ENCODE measurements at places on chromosomes 4 and X.

GRCh38 chrX:139286342-139286741 lies 244.2 kb upstream of the F9 start:
- no peak for DNase-seq

- DNase-seq = no peak
Observed at GRCh38 chr4:119087656-119088055, 48.0 kb upstream of the MYOZ2 start.

DNA sequence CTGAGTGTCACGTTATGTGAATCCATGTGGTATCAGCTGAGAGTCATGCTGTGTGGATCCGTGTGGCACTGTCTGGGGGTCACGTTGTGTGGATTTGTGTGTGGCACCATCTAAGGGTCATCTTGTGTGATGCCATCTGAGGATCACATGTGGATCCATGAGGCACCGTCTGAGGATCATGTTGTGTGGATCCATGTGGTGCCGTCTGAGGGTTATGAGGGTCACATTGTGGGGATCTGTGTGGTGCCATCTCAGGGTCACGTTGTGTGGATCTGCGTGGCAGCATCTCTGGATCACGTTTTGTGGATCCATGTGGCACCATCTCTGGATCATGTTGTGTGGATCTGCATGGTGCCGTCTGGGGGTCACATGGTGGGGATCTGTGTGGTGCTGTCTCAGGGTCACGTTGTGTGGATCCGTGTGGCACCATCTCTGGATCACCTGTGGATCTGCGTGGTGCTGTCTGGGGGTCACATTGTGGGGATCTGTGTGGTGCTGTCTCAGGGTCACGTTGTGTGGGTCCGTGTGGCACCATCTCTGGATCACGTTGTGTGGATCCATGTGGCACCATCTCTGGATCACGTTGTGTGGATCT lies 6.9 kb downstream of the PDE6B start:
- no peak for DNase-seq

DNA sequence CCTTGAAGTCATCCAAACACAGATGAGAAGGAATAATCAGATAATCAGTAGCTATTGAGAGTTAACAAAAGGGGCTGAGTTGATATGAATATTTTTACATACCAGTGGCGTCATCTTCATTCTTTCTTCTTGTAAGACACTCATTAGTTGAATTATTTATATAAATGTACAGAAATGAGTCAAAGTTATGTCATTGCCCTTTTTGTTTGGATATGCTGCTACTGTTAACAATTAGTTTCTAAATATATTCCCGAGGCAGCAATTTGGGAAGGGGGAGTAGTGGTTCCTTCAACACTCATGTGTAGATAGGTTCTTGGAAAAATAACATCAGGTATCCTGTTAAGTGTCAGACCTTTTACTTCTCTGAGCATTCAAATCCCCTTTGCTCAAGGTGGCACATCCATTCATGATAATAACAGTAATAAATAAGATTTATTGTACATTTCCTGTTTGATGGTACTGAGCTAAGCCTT lies 436.6 kb downstream of the SPRY1 start:
- DNase-seq = no peak

DNA sequence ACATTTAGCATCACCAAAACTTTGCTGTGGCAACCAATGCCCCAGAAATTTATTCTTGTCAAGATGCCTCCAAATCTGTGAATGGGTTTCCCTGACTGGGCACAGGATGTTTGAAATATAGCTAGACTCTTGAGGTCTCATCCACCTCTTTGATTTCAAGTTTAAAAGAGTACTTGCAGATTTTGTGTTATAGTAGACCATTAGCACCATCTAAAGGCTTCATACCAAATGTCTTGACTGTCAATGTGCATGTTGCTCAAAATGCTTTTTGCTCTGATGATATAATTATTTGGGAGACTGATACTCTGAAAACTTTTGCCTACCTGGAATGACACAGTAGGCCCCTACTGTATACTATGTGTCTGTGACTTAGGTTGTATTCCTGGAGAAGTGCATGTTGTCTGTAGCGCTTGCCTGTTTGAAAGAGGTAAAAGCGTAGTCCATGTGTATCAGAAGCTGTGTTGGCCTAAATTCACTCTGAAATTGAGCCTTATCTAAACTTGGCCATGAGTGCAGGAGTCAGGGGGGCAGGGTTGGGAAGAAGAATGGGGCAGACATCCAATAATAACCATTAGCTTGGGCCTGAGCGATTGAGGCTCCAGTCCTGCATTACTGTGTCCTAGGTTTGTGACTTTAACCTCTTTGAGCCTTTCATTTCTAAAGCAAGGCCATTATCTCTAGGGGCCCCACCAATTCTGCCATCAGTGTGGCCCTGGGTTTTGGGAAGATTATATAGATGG lies 33.8 kb downstream of the NDP start:
- DNase-seq = no peak

- no peak for DNase-seq
Observed at GRCh38 chrX:15530318-15530717, 29.7 kb downstream of the BMX start.

GRCh38 chr4:152132776-152133175 lies 372.0 kb upstream of the GATB start:
- DNase-seq = no peak

DNA sequence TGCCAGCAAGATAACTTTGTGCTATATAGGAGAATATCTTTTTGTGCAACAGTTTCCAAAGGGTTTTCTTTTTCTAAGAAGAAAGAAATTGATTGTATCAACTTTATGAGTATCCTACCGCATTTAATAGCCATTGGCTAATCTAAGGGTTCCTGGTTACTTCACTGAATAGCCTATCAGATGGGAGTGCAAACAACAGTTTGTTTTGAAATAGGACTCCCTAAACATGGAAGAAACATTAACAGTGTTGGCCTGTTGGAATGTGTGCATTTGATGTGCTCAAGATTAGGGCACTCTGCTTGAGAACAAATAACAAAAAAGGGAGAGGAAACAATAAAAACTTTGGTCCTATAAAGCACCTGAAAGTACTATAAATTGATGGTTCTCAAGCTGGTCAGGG lies 29.1 kb downstream of the NPNT start:
- no peak for DNase-seq
